Endothelial cell of umbilical vein (primary cell): ENCODE measurements at places on chromosomes 13 and 19. TPM values are rescaled to one million over a fixed set of nuclear protein-coding genes. Genes with fewer than 3 reads are reported as not detected.

DNA sequence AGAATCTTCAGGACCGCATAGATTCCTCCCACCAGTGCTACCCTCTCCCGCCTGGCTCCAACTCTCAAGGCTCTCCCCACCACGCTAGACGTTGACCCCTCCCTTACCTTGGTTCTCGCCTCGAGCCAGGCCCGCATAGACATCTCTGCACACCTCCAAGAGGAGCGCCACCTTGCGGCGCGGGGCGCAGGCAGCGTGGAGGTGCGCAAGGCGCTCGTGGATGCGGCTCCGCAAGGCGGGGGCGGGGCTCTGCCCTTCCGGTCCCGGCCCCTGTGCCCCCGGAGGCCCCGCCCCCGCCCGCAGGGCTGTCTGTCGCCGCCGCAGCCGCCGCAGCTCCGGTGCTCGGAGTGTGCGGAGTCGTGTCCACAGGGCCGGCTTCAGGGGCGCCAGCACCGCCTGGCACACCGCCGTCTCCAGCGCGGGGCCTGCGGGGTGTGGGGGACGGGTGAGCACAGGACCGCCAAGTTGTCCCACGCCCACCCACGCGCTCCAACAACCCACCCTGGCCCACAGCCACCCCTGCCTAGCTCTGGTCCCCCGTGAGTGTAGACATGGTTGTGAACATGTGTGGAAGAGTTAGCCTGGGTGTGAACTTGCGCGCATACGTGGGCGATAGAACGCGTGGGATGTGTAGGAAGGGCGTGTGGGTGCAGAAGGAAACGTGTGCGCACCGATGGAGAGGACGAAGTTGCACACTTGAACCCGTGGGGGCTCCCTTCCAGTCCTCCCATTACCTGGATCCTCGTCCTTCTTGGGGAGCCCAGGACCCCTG lies 8.1 kb downstream of the RINL start:
- DNase-seq: peak; percentile 61

DNA sequence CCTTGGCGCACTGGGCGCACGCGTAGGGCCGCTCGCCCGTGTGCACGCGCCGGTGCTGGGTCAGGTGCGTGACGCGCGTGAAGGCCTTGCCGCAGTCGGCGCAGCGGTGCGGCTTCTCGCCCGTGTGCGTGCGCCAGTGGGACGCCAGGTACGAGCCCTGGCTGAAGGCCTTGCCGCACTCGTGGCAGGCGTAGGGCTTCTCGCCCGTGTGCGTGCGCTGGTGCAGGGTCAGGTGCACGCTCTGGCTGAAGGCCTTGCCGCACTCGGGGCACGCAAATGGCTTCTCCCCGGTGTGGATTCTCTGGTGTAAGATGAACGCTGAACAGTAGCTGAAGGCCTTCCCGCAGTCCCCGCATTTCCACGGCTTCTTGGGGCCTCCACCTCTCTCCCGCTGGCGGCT lies 7.0 kb downstream of the ZNF835 start:
- DNase-seq: no peak

DNA sequence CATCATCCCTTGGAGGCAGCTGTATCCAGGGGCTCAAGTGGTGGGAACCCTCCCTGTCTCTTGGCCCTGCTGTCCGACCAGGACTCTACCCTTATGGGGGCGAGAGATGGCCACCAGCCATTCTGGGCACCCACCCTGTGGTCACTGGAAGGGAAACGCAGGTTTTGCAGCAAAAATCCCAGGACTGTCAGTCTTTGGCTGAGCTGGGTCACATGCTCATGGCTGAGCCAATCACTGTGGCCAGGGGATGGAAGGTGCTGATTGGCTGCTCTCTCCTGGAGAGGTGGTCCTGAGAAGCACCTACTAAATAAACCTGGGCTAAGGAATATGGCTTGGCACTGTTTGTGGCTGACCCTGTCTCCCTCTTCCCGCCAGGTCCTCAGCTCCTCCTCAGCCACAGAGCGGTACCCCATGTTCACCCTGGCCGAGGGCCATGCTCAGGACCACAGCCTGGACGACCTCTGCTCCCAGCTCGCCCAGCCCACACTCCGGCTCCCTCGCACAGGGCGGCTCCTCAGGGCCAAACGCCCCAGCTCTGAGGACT lies 8.9 kb downstream of the ATG4D start:
- no peak for DNase-seq

GRCh38 chr13:112983428-112984196 lies 14.6 kb downstream of the MCF2L start:
- DNase-seq: no peak

RFPL4AL1 gene
- polyA plus RNA-seq: not detected in 2 replicates

ZNF534 gene
- not detected in 2 replicates for polyA plus RNA-seq

DNA sequence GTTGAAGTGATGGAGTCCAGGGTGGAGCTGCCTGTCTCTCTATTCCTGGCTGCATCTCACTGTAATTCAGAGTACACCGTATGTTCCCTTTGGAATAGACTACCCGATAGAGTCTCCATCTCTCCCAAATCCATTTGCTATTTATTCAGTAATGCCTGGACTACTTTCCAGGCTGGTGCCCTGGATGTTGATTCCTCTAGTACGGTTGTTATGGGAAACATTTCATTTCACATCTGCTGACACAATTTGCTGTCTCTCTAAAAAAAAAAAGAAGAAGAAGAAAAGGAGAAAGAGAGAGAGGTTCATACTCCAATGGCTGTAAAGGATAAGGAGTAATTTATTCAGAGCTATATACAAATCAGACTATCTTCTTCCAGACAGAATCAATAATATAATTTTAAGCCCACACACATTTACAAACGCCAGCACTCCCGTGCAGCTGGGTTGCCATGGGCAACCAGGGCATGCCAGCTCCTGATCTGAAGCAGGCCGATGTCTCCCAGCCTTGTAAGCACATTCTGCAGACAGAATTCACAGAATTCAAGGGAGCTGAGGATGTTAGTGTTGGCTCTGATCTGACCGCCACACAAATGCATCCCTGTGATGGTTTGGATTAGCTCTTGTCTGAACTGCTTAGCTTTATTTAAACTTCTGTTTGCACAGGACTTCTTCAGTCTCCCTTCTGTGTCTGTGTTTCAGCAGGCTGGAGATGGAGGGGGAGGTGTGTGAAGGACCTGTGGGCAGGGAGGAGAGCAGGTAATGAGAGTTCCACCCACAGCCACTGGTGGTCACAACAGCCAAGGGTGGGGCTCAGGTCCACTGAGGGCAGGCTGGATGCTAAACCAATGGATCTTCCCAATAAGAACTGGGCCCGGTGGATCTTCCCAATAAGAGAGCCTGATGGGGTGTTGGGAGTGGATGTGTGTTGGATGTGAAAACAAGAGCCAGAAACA lies 66.0 kb downstream of the TEX26 start:
- peak; percentile 7 for DNase-seq

ACTMAP gene
- 5.2 and 5.3 TPM in 2 replicates for polyA plus RNA-seq

ZNF776 gene
- 5.0 and 5.7 TPM in 2 replicates for polyA plus RNA-seq

DNA sequence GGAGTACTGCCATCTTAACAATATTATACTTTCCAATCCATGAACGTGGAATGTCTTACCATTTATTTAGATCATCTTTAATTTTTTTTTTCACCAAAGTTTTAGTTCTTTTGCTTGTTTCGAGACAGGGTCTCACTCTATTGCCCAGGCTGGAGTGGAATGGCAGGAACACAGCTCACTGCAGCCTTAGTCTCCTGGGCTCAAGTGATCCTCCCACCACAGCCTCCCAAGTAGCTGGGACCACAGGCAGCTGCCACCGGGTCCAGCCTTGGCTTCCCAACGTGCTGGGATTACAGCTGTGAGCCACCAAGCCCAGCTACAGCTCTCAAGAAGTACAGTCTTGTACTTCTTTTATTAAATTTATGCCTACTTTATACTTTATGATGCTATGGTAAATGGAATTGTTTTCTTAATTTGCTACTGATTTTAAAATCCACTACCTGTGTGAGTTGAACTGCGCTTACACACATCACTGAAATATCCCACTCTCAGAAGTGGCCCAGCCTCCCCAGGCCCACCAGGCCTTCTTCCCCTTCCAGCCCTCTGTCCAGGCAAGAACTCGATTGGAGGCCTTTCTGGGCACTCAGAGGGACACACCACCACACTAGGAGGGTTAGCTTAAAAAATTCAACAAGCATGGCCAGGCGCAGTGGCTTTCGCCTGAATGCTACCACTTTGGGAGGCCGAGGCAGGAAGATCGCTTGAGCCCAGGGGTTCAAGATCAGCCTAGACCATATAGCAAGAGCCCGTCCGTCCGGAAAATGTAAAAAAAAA lies 1.0 kb upstream of the PGLS start:
- DNase-seq: peak; percentile 32

- no peak for DNase-seq
Observed at GRCh38 chr19:44723299-44723951, 24.5 kb downstream of the CEACAM16 start.

ZNF99 gene
- not detected in 2 replicates for polyA plus RNA-seq

- no peak for DNase-seq
Observed at GRCh38 chr13:57787058-57787791, 155.7 kb downstream of the PCDH17 start.

GRCh38 chr13:94622344-94622743 lies 20.7 kb downstream of the GPR180 start:
- no peak for DNase-seq

GRCh38 chr19:12495002-12495802 lies 10.6 kb upstream of the ZNF709 start:
- DNase-seq: peak; percentile 86

GRCh38 chr19:44785271-44785670 lies 7.6 kb downstream of the CBLC start:
- DNase-seq: no peak

DNA sequence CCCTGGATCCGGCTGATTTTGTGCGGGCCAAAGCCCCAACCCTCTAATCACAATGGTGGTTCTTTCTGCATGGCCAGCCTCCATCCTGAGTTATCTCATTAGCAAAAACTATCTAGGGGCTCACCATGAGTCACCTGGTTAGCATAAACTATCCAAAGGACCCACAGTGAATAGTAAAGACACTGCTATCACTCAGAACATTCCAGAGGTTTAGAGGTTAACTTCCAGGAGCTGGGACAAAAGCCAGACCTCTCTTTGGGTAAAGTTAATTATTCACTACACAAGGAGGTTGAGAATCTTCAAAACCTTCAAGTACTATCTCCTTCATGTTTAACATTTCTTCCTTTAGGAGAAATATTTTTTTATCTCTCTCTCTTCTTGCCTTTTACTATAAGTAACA lies 18.8 kb upstream of the PPP5C start:
- no peak for DNase-seq

GRCh38 chr13:29319451-29319850 lies 276.0 kb downstream of the SLC7A1 start:
- no peak for DNase-seq

- no peak for DNase-seq
Observed at GRCh38 chr19:45175515-45176345, 2.3 kb downstream of the TRAPPC6A start.

DNA sequence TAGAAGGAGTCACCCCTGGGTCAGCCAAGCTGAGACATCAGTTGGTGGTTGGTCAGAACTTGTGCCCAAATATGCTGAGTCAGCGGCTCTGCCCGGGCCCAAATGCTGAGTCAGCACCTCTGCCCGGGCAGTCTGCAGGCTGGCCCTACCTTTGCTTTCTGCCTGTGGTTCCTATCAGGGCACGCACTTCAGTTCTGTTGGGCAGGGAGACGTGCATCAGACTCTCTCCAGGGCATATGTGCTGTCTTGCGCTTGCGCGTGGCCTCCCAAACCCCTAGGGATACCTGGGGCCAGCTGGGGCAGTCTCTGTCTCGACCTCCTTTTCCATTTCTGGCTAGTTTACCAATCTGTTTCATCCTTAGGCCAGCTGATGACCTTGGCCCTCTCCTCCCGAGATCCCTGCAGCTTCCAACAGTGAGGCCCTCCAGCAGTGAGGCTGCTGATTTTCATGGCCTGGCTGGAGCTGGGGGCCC lies 24.4 kb upstream of the LDLR start:
- no peak for DNase-seq

ZNF90 gene
- polyA plus RNA-seq: 0.92 and 1.0 TPM in 2 replicates

- DNase-seq: no peak
Observed at GRCh38 chr13:48400090-48400694, 12.7 kb downstream of the LPAR6 start.

ZNF600 gene
- polyA plus RNA-seq: 5.8 and 7.2 TPM in 2 replicates

DNA sequence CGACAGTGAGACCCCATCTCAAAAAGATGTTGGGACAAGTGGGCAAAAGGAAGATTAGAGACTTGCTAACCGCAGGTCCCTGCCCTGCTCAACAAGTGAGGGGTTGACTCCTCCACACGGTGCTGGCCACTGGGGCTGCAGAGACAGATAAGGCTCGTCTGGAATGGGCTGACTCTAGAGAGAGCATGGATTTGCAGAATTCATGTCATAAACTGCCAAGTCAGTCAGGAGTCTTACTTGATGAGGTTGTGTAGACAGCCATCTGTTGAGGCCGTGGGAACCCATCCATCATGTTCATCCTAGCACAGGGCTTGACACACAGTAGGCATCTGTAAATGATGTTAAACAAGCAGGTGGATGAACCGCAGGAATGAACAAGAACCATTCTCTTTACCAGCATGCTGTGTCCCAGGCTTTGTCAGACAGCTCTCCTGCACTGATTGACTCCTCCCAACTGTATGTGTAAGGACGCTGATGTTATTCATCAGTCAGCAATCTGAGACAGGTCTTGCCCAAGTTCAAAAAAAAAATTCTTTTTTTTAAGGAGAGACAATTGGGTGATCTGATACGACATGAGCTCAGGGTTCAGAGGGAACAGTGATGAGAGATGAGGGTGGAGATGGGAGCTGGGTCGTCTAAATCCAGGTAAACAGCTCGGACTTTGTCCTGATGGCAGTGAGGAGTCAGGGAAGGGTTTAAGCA lies 8.8 kb downstream of the PAF1 start:
- DNase-seq: no peak

DNA sequence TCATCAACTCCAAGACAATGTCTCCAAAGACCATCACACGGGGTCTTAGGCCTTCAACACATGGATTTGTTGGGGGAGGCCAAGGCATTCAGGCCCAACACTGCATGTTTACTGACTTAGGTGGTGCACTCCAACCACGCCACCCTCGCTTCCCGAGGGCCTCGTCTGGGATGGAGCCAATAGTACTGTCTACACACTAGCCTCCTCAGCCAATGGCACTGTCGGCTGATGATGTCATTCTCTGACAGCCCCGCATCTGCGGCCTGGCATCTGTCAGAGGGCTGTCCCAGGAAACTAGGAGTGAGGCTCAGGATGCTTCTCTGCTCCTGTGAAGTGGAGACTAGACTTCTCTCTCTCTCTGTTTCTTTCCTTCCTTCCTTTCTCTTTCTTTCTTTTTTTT lies 96.6 kb downstream of the TEX26 start:
- DNase-seq: no peak

CPB2 gene
- not detected in 2 replicates for polyA plus RNA-seq

DNA sequence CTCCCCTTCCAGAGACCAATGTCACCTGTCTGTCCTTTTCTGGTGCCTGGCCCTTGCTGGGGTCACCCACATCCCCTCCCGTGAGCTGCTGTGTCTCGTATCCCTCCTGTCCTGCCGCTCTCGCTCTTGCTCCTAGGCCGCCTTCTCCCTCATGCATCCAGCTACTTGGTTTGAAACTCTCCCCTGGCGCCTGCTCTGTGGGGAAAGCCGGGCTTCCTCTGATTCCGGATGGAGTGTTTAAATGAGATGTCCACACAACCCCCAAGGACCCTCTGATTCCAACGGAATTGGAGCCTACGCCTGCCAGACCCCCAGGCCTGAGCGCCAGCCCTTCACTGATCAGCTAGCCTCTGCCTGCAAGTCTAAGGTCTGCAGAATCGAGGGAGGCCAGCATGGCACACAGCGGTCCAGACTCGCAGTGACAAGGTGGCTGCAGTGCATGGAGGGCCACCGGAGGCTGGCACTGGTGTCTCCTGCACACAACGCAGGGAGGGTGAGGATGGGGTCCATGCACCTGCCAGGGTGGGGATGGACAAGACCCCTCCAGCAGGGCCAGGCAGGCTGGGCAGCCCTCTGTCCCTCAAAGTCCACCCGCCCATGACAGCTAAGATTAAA lies 47.2 kb downstream of the RFX2 start:
- DNase-seq: no peak

- no peak for DNase-seq
Observed at GRCh38 chr13:97273341-97273831, 51.3 kb downstream of the MBNL2 start.

C19orf33 gene
- polyA plus RNA-seq: 34.1 and 54.0 TPM in 2 replicates

MICU2 gene
- polyA plus RNA-seq: 32.3 and 36.7 TPM in 2 replicates
